ENCODE measurements at places on chromosomes 16 and 17.

- no peak for DNase-seq
Measured at GRCh38 chr17:20281860-20282259, 185.5 kb downstream of the LGALS9B start.

DNA sequence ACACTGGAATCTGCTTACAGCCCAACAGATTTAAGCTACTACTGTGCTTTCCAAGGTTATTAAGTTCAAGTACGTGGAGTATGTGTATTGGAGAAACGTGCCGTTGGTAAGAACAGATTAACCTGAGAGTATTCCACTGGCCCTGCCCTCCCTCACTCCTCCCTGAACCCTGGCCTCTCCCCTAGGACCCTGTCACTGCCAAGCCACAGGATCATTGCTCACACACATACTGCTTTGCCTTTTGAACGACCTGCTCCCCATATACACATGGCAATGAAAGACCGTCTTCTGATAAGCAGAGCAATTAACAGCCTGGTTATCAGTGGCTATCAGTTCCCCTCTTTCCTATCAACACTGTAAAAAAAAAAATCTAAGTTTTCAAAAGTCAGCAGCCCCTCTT lies 458.9 kb upstream of the DYNLRB2 start:
- no peak for DNase-seq

GRCh38 chr16:67942200-67942509 lies 1.8 kb downstream of the LCAT start:
- no peak for DNase-seq

DNA sequence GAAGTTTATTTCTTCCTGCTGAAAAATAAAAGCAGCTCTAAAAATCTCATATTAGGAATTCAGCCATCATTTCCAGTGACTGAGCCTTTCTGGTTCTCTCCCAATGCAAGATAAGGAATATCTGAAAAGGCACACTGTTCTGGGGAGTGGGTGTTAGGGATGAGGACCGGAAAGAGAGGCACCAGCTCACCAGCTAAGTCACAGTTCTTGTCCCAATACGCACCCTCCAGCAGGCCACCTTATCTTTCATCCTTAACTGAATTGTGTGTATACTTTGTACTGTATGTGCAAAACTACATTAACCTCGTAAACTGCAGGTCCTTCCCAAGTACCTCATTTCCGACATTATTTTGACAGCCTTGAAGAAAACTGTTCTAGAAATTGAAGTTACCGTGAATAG lies 11.0 kb downstream of the AMFR start:
- DNase-seq, result no peak

- DNase-seq, result no peak
Measured at GRCh38 chr16:57643147-57643874, 14.9 kb downstream of the ADGRG1 start.

- no peak for DNase-seq
Measured at GRCh38 chr17:48002916-48003416, 32.1 kb downstream of the CDK5RAP3 start.

DNA sequence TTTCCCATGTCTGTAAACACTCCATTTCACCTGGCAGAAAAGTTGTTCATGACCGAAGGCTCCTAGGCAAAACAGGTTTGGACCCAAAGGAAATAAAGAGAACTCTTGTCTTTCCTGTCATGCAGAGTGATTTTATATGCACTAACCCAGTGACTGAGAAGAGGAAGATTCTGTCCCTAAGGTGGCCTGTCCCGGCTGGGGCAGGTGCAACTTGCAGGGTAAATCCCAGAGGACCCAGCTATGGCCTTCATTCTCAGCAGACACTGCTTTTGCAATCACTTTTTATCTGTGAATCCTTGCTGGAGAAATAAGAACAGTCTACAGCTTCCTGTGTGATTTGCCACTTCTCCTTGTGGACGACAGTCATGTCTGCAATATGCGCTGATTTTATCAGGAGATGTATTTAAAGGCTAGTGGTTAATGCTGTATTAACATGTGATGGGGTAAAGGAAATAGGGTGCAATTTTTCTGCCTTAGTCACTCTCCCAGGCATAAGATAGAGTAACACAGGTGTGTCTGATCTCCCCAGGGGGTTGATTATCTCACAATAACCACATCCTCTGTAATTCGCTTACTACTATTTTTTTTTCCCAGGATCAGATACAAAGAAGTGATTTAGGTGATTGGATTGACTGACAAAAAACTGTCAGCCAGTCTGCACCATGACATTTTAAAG lies 696.8 kb upstream of the SOX9 start:
- no peak for DNase-seq

- no peak for DNase-seq
Measured at GRCh38 chr17:41448506-41448905, 7.7 kb upstream of the KRT38 start.

GRCh38 chr17:683499-684254 lies 31.0 kb downstream of the VPS53 start:
- DNase-seq, result no peak

GRCh38 chr17:27218719-27219488 lies 75.0 kb upstream of the WSB1 start:
- no peak for DNase-seq

- no peak for DNase-seq
Measured at GRCh38 chr17:78567991-78568390, 9.2 kb downstream of the DNAH17 start.

GRCh38 chr17:39335704-39336223 lies 65.7 kb downstream of the FBXL20 start:
- no peak for DNase-seq

- DNase-seq, result no peak
Measured at GRCh38 chr17:81409190-81409935, 14.1 kb downstream of the BAHCC1 start.

GRCh38 chr16:4358831-4359561 lies 7.9 kb upstream of the PAM16 start:
- DNase-seq, result peak; percentile 61

Measured in activated T-helper 1 cell treated with anti-CD3 and anti-CD28 coated beads, Interleukin-2, amount 50 U/mL, for 16 hours (primary cell).